Calu3 (cell line): ENCODE measurements at places on chromosomes 7 and 10.

DNA sequence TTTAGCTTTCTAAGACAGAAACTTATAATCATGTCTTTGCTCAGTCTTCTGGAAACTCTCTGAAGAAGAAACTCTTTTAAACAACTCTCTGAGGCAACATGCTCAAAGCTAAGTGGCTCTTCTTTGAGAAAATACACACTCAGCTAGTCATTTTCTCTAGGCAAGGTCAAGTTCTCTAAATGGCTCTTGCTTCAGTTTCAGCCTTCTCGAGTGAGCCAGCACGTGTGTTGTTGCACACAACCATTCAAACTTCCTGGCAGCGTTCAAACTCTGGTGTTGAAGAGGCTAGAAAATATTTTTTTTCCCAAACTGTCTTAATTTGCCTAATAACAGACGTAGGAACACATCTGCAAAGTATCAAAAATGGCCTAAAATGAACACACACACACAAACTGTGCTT, 129.1 kb downstream of the THSD7A start:
- H3K36me3 ChIP-seq: no peaks in the 10 kb centered on the region
- no peaks in the 10 kb centered on the region for H3K27me3 ChIP-seq
- H3K4me3 ChIP-seq: no peak overlapping the region
- H3K27ac ChIP-seq: no peak overlapping the region

GRCh38 chr7:3120513-3120912, 76.8 kb upstream of the CARD11 start:
- no peak overlapping the region for H3K4me3 ChIP-seq
- H3K36me3 ChIP-seq: no peaks in the 10 kb centered on the region
- H3K27me3 ChIP-seq: peaks cover 74% of the 10 kb centered on the region
- no peaks in the 10 kb centered on the region for H3K4me1 ChIP-seq
- H3K27ac ChIP-seq: no peak overlapping the region
- no peak for DNase-seq

- H3K4me1 ChIP-seq: no peaks in the 10 kb centered on the region
- no peak for DNase-seq
- peaks cover 11% of the 10 kb centered on the region for H3K36me3 ChIP-seq
- H3K4me3 ChIP-seq: no peak overlapping the region
- no peaks in the 10 kb centered on the region for H3K27me3 ChIP-seq
- no peak overlapping the region for H3K27ac ChIP-seq
Observed at GRCh38 chr7:139061416-139061815, 25.6 kb upstream of the ZC3HAV1L start.

GRCh38 chr10:31756729-31757110, 171.9 kb downstream of the ARHGAP12 start:
- no peak overlapping the region for H3K4me3 ChIP-seq
- peaks cover 19% of the 10 kb centered on the region for H3K36me3 ChIP-seq
- no peak overlapping the region for H3K27ac ChIP-seq
- peaks cover 28% of the 10 kb centered on the region for H3K4me1 ChIP-seq

DNA sequence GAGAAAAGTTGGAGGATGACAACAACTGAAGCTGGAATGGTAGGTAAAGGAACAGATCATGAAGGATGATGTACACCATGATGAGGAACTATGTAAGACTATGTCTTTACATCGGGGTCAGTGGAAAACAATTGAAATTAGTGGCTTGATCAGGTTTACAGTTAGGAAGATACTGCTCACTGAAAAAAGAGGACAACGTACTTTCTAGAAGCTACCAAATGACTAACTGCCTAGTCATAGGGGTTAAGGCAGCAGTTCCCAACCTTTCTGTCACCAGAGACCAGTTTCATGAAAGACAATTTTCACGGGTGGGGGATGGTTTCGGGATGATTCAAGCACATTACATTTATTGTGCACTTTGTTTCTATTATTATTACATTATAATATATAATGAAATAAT, 91.6 kb upstream of the ANKRD1 start:
- no peak overlapping the region for H3K4me3 ChIP-seq
- H3K4me1 ChIP-seq: peaks cover 9% of the 10 kb centered on the region
- DNase-seq: no peak
- no peaks in the 10 kb centered on the region for H3K36me3 ChIP-seq
- H3K27me3 ChIP-seq: peaks cover 23% of the 10 kb centered on the region

DNA sequence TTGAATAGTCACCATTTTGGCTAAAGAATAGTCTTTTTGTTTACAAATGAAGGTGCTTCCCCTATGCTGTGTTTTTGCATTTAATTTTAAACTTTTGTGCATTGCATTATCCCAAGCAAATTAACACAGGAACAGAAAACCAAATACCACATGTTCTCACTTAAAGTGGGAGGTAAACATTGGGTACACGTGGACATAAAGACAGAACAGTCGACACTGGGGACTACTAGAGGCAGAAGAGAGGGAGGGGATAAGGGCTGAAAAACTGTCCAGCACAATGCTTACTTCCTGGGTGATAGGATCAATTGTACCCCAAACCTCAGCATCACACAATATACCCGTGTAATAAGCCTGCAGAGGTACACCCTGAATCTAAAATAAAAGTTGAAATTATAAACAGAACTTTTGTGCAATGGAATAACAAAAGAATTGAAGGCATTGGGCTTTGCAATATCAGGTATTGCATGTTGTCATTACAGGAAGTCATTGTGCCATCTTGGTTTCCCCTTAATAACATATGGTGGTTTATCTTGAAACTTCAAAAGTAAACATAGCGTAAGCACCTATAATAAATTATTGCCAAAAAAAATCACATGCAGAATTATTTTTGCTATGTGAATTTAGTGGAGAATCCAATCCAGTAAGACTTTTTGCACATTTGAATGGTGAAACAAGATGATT, 16.1 kb downstream of the ADD3 start:
- DNase-seq: no peak
- no peak overlapping the region for H3K4me3 ChIP-seq

DNA sequence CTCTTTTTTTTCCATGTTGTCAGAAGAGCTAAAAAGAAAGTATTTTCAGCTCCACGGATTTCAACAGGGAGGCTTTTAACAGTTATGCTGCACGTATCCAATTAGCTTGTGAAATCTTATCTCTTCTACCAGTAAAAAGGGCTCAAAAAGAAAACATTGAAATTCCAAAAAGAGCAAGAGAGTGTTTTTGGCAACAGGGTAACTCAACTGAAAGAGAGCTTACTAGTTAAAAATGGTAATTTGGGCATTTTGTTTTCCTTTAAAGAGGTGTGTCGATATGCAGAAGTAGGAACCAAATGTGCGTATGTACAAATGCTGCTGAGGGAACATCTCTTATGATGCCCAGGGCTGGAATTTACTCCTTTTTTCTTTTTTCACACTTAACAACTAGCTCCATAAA, 292.8 kb downstream of the PRKG1 start:
- DNase-seq: no peak
- H3K36me3 ChIP-seq: no peaks in the 10 kb centered on the region
- peaks cover 12% of the 10 kb centered on the region for H3K27me3 ChIP-seq
- no peak overlapping the region for H3K27ac ChIP-seq
